ENCODE measurements at places on chromosomes 7 and 10.

DNA sequence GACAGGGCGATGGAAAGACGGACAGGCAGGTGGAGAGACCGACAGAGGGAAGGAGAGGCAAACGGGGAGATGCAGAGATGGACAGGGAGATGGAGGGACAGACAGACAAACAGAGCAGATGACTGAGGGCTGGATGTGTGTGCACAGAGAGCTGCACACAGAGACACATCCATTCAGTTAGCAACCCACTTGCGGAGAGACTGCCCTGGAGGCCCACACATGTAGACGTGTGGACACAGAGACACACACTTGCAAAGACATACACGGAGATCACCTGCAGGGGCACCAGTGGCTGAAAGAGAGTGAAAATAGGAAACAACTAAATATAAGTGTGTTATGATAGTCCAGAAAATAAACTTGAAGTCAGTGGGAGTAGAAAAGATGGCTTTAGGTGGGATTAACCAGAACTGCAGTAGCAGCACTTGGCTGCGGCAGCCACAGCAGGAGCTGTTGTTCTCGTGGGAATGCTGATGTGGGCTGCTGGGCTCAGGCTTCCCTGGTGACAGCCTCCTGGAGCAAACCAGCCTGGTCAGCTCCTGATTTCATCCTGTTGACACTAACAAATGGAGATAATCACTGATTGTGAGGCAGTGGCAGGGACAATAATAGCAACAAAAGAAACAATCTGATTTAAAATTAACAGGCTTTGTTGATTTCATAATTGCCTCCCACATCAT, 134.1 kb downstream of the CCNY start:
- DNase-seq, result no peak

GRCh38 chr7:97167176-97167575, 49.7 kb downstream of the SDHAF3 start:
- DNase-seq, result no peak

DNA sequence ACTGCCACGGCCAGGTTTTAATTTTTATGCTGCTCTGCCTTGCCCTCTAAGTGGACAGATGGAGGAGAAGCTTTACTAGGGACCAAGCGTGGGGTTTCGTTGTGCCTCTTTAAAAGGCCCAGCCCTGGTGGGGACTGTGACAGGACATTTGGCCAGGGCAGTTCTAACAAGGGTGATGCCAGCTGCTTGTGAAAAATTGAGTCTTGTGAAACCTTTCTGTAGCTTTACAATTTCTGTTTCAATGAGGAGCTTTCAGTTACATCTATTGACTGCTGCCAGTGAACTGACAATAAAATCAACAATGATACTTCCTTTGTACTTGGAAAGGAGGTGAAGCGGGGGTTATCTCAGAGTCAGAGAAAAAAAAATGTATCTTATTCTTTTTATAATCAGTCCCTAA, 233.1 kb upstream of the CSTF2T start:
- no peak for DNase-seq

- DNase-seq, result no peak
These were observed 65.6 kb upstream of the FAM171A1 start for GRCh38 chr10:15436696-15437095.

DNA sequence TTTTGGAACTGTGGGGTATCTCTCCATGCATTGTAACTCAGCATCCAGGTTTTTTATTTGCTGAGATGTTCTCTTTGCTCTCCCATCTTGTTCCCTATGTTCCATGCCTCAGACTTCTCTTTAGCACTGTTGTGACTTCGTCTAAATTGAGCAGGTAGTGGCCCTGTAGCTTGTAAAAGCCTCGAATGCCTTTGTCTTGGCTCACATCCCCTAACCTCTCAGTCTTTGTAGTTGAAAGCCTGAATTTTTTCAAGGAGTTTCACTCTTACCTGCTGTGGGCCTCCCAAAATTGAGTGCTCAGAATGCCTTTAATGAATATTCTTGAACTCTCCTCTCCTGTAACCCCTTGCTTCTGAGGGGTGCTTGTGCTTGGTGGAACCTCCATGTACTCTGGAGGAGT, 1137.3 kb downstream of the REEP3 start:
- DNase-seq, result no peak

- no peak for DNase-seq
These were observed 62.1 kb downstream of the AKAP9 start for GRCh38 chr7:92002720-92003119.

DNA sequence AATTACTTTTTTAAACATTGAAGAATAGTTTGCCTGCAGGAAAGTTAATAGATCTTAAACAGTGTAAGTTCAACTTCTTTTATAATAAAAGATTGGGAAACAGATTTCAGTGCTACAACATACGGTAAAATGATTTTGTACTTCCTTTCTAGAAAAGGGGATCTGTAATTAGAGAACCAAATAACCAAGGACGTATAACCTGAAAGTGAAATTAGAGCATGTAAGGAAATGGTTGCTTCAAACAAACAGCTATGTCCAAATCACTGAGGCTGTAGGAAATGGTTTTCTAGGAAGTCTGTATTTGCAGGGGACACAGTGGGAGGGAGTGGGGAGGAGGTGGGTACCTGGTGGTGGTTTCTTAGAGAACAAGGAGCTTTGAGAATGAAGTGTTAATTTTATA, 57.9 kb upstream of the EXOC6 start:
- DNase-seq, result no peak
